Urothelium cell line (cell line): ENCODE measurements at places on chromosomes 5 and 9.

DNA sequence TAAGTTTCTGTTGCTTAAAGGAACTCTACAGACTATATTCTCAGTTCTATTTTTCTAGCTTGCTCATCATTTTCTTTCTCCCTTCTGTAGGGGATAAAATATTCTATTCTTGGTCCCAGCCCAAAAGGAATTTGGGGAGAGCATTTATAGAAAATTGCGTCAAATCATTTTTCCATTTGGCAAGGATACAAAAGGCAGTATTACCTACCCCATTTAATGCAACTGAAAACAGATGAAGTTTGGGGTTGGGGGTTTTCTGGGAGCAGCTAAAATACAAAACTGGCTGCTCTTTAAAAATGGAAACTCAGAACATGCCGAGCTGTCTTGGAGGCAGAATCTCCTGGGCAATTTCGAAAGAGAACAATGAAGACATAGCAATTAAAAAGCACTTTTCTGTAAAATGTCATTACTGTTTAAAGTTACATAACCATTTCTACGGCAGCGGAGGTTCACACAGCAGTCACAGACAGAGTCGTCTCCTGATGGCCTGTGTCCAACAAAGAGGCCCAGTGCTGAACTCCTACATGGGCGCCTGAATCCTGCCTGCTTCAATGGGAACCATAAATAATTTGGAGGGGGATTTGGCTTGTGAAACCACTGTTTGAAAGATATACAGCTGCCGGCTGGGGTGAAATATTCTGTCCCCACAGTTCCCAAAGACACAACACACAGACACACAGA lies 152.4 kb downstream of the BRINP1 start:
- DNase-seq = peak; percentile 4

DNA sequence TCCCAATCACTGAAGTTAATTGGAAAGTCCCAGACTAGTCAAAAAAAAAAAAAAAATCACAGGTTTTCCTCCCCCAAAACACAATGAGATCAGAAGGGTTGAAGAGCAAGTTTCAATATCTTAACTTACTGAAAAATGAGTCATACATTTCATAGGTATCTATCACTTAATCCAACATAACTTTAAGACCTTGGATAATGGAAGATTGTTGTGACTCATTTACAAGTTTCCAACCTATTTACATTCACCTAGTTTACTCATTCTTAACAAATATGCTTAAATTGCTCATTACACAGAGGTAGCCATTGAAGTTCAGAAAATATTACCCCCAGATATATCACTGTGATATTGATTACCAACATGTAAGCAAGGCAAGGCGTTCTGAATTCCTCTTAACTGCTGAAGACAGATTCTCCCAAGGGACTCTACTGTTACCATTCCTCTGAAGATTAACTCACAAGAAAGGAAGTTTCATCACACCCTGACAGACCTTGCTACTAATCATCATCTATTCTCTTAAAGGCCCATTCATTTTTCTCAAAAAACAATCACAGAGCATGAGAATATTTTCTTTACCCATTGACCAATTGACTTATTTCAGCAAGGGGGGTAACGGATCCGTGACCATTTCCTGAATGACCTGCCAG lies 563.8 kb downstream of the TLE1 start:
- no peak for DNase-seq

DNA sequence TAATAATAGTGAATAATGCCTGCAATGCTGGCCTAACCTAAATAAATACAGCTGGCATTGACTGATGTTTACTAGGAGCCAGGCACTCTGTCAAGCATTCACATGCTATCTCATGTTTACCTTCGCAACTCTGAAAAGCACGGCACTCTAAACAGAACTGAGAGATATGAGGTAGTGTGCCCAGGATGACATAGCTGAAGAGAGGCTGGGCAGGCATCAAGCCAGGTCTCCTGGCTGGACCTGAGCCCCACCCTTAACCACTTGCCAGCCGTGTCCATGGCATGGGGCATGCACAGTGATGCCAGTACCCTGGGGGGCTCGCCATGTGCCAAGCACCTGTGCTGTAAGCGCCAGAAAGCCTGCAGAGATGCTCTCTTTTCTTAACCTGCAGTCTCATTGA lies 119.4 kb upstream of the MVB12B start:
- no peak for DNase-seq

GRCh38 chr5:170333161-170333910 lies 35.8 kb upstream of the LCP2 start:
- no peak for DNase-seq

DNA sequence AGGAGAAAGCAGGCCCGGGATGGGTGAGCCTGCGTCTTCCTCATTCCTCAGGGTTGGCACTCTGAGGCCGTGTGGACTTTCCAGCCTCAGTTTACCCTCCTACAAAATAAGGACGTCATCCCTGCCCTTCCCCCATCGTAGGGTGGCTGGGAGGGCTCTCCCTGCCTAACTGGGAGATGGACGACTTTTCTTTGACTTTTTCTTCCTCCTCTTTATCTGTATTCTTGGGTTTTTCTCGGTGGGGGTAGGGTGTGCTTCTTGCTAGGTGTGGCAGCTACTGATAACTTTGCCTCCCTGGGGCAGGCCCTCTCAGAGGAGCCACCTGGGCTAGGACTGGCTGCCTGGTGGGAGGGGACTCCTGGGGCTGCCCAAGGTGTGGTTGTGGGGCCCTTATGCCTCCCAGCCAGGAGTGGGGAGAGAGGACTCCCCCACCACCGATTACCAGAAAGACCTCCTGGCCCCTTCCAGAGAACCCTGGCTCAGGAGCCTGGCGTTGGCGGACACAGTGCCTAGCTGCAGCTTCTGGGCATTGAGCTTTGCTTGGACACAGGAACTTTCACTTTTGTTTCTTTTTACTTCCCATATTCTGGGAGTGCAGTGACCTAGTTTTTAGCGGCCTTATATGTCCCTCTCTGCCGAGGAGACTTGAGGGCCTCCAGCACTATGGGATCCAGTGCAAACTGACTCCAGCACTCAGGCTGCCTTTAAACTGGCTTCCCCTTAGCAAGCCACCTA lies 6.1 kb downstream of the GLIPR2 start:
- DNase-seq = no peak

- DNase-seq = no peak
Observed at GRCh38 chr5:112931473-112931872, 9.4 kb upstream of the REEP5 start.

- DNase-seq = peak; percentile 25
Observed at GRCh38 chr9:126474206-126474765, 139.4 kb upstream of the LMX1B start.

- no peak for DNase-seq
Observed at GRCh38 chr5:76594107-76594506, 29.1 kb downstream of the F2RL2 start.

- DNase-seq = no peak
Observed at GRCh38 chr9:107249131-107249533, 33.9 kb upstream of the RAD23B start.

- DNase-seq = no peak
Observed at GRCh38 chr9:8627976-8628679, 828.5 kb upstream of the DMAC1 start.

GRCh38 chr5:82183828-82184227 lies 94.3 kb downstream of the RPS23 start:
- no peak for DNase-seq

- DNase-seq = no peak
Observed at GRCh38 chr5:139762615-139763170, 32.9 kb upstream of the PSD2 start.

GRCh38 chr9:109401169-109401989 lies 80.5 kb upstream of the EPB41L4B start:
- peak; percentile 73 for DNase-seq

- no peak for DNase-seq
Observed at GRCh38 chr9:35636135-35636876, 14.4 kb downstream of the SIT1 start.

DNA sequence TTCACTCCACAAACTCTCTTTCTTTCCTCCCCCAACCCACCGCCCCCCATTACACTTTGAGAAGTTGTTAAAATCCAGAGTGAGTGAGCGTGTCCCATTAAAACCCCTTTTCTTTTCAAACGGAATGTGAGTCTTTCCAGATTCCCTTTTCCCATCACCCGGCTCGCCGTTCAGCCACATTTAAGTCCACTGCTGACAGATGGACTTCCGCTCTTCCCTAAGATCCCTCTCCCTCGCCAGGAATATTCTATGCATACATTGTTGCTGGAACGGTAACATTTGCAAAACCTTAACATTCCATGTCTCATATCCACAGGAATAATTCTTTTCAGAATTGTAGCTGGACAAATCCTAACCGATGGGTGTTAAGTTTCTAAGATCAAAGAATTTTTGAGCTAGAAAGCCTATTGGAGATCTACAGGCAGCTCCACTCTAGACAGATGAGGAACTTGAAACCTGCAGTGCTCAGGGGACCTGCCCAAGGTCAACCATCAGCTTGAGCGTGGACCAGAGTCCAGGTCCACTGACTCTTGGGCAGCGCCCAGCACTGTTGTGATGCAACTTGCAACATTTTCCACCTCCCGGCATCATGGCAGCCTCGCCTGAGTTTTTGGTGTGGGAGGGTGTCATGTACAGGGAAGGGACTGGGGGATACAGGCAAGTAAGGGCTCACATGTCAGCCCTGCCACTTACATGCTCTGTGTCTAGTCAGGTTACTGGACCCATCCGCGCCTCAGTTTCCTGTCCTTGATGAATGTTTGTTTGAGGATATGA lies 500.1 kb downstream of the CCDC171 start:
- no peak for DNase-seq

DNA sequence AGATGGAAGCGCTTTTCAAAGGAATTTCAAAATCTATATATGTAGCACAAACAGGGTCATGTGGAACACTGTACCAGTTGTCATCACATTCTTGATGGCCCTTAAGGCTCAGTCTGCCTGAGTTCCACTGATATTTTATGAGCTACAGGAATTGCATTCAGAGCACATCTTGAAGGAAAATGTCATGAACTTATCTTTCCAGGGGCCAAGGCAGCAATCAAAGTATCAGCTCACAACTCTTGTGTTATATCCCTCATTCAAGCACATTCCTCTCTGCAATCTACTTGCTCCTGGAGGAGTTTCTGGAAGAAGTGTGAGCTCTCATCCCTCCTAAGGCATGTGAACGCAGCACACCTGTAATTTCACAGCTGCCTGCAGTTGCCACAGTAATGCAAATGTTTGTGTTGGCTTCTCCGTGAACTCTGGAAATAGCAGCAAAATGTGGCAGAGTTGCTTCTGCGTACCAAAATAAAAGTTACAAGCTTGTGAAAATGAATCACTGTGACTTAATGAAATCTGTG lies 89.7 kb upstream of the EQTN start:
- DNase-seq = no peak

DNA sequence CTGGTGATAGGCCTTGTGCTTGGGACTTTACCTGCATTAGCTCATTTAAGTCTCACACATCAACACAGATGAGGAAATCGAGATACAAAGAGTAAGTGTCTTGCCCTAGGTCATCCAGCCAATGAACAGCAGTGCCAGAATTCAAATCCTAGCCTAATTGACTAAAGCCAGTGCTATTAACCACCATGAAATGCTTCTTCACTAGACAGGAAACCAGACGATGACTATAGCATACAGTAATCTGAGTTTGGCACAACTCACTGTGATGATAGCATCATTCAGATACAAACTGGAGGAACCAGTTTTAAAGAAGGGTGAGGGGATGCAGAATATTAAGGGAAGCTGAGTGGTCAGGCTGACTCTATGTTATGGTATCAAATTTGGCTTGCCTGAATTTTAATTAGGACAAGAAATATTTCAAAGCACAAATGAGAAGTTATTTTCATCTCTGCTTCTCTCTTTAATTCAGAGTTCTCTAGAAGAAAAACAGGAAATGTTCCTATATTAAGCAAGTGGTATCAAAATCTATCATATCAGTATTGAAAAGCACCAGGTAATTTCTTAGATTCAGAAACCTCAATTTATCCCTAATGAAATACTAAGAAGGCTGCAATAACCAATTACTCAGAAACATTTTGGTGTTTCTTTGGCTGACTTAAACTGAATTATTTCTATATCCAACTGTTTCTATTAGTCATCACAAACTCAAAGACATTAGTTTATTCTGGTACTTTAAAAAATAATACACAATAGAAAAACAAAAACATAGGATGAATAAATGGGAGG lies 147.0 kb upstream of the RASA1 start:
- DNase-seq = peak; percentile 52

DNA sequence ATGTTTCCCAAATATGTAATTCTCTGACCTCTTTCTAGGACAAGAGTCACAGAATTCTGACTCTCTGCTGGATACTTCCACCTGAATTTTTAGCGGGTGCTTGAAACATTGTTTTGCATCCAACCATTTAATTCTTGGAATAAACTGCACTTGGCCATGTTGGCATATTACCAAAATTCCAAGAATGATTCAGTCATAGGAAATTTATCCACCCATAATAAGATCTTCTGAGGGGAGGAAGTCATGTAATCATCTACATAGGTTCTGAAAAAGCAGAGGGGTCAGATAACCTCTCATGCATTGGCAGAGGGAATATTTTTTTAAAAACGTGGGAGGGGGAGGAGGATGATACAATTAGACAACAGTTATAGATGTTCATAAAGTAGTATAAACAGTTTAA lies 156.9 kb downstream of the PAM start:
- DNase-seq = peak; percentile 15

DNA sequence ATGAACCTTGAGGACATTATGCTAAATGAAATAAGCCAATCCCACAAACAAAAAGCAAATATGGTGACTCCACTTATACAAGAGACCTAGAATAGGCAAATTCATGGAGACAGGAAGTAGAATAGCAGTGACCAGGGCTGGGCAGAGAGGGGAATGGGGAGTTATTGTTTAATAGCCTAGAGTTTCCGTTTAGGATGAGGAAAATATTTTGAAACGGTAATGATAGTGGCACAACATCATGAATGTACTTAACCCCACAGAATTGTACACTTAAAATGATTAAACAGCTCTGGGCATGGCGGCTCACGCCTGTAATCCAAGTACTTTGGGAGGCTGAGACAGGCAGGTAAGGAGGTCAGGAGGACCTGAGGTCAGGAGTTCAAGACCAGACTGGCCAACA lies 65.8 kb downstream of the NSUN2 start:
- DNase-seq = no peak

DNA sequence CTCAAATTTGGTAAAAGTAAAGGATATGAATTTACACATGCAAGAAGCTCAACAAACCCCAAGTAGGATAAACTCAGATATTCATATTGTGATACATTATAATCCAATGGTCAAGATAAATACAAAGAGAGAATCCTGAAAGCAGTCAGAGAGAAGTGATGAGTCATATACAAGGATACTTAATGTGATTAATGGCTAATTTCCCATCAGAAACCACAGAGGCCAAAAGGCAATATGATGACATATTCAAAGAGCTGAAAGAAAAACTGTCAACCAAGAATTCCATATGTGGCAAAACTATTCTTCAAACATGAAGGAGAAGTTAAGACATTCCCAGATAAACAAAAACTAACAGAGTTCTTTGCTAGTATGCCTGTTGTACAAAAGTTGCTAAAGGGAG lies 19.5 kb upstream of the IRF1 start:
- no peak for DNase-seq

DNA sequence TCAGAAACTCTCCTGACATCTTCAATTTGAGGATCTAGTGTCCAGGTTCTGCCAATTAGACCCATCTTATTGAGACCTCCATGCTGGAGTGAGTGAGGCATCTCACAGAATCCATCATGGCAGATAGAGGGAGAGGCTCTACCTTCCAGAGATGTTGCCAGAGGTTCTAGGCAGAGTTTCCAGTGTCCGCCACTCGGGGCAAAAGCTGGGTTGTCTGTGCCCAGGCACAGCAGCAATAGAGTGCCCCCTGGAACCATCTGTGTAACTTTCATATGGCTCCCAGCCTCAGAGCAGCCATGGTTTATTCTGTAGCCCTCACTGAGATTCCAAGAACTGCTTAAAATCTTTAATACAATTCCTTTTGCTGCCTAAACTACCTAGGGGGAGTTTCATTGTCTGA lies 16.6 kb upstream of the CCDC112 start:
- no peak for DNase-seq

- peak; percentile 54 for DNase-seq
Observed at GRCh38 chr9:92138157-92138959, 23.1 kb upstream of the SPTLC1 start.
